ENCODE measurements at places on chromosomes 11 and 22. TPM values are rescaled to one million over a fixed set of nuclear protein-coding genes. Genes with fewer than 3 reads are reported as not detected.

DNA sequence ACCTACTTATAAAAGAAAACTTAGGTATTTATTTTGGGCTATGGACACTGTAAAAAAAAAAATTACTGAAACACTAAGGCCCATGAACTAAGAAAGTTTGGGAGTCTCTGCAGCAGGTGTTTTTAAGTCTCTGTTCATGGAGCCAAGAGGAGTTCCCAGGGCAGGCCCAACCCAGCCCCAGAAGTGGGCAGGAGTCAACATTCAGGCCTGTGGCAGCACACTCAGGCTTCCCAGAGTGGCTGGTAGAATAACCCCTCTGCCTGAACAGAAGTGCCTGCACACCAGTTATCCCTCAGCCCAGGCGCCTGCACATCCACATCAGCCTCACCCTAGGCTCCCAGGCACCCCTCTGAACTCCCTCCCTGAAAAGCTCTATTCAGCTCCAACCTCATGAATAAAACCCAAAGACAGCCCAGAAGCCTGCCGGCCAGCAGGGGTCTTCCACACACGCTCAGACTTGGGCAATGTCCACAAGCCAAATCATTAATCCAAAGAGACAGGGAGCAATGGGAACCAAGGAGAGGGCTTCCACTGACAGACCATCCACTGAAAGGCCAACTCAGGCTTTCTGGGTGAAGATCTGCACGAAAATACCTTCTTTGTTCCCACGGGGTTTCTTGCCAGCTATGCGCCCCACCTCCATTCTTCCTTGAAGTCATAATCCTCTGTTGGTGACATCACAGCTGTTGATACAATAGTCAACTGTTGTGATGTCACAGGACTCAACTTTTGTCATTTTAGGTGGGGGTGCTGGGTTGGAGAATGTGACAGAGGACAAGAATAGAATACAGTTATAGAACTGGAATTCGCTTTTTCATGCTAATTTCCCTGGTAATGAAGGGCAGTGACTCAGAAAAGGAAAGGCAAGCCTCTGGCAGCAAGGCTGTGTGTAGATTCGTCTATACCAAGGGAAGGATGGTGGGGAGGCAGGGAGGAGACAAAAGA, 83.7 kb downstream of the RPL27A start:
- H3K27ac ChIP-seq: no peak overlapping the region
- no peaks in the 10 kb centered on the region for H3K27me3 ChIP-seq
- no peaks in the 10 kb centered on the region for H3K4me1 ChIP-seq
- H3K4me3 ChIP-seq: no peak overlapping the region
- H3K36me3 ChIP-seq: no peaks in the 10 kb centered on the region

DNA sequence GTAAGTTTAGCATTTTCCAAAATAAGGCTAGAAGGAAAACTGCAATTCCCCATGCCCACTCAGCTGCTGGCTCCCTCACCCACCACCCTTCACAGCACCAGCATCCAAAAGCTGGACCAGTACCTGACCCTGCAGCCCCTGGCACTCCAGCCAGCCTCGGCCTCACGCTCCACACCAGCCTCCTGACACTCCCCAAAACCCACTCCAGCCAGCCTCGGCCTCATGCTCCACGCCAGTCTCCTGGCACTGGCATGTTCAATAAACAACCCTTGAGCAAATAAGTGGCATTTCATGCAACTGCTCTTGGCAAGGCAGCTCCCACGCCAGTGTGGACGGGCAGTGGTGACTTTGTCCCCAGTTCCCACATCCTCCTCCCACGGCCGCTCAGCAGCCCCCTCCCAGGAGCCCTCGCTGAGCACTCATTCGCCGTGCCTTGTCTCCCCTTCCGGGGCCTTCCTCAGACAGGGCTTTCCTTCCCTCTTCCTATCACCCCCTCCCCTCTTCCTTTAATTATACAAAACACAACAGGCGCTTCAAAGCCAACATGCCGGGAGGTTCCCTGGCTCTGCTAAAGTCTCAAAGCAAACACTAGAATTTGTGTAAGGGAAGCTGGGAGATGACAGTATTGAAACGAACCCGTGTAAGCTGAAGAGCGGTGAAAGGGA, 6.8 kb downstream of the TOLLIP start:
- peaks cover 38% of the 10 kb centered on the region for H3K4me1 ChIP-seq
- no peak for DNase-seq
- H3K27ac ChIP-seq: no peak overlapping the region
- H3K27me3 ChIP-seq: no peaks in the 10 kb centered on the region
- peaks cover 19% of the 10 kb centered on the region for H3K36me3 ChIP-seq
- H3K4me3 ChIP-seq: no peak overlapping the region

DNA sequence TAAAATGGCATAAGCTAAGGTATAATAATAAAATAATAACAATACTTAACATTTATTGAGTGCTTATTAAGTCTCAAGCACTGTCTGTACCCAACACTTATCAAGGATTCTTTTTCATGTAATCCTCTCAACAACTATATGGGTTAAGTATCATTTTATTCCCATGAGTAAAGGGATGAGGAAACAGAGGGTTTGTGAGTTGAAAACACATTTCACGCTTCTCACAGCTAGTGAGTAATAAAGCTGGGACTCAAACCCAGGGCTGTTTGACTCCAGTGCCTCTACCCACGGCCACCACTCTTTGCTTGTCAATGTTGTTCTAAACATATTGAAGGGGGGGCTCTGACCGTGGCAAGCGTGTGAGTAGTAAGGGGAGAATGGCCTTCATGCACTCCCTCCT, 8.7 kb downstream of the CD3E start:
- DNase-seq: no peak
- H3K36me3 ChIP-seq: peaks cover 70% of the 10 kb centered on the region
- no peak overlapping the region for H3K4me3 ChIP-seq
- no peaks in the 10 kb centered on the region for H3K27me3 ChIP-seq
- H3K27ac ChIP-seq: peak overlapping the region; percentile 61

DNA sequence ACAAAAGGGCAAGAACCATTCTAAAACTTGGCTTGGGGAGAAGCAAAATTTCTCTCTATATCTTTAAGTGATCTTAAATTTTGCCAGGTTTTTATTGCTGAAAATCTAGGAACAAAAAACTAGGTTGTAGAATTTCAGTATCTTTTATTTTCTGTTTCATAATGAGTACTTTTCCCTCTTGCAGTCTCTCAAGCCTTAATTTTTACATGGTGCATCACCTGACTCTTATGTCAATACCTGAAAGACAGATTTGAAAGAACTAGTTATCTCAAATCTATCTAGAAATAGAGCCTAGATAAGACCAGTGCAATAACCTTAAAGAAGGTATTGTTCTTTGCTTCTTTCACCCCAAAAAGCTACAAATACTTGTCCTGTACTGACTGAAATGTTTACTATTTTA, 122.1 kb downstream of the TRIM44 start:
- no peak overlapping the region for H3K27ac ChIP-seq
- DNase-seq: no peak
- no peak overlapping the region for H3K4me3 ChIP-seq
- no peaks in the 10 kb centered on the region for H3K36me3 ChIP-seq

DNA sequence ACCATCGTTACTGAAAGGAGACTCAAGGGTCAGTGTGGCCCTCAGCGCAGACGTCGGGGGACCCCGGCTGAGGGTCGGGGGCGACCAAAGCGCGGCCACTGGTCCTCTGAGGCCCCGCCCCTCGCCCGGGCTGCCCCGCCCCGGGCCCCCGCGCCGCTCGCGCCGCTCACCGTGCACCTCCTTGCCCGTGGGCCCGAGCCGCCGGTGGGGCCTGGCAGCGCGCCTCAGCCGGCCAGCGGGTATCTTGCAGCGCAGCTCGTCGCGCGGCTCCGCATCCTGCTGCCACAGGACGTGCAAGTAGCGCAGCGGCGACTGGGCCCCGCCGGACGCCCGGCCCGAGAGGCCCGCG, 419 bp downstream of the ANKRD54 start:
- H3K27me3 ChIP-seq: no peaks in the 10 kb centered on the region
- H3K4me1 ChIP-seq: peaks cover 26% of the 10 kb centered on the region
- H3K27ac ChIP-seq: peak overlapping the region; percentile 65

The SCUBE1 gene
- total RNA-seq: 0.10 TPM

The PATE2 gene
- not detected for total RNA-seq

The EEF1G gene
- 1,908 TPM for total RNA-seq
